ENCODE measurements at places on chromosomes 2 and 18. TPM values are rescaled to one million over a fixed set of nuclear protein-coding genes. Genes with fewer than 3 reads are reported as not detected.

SIX3 gene
- not detected for total RNA-seq

DNA sequence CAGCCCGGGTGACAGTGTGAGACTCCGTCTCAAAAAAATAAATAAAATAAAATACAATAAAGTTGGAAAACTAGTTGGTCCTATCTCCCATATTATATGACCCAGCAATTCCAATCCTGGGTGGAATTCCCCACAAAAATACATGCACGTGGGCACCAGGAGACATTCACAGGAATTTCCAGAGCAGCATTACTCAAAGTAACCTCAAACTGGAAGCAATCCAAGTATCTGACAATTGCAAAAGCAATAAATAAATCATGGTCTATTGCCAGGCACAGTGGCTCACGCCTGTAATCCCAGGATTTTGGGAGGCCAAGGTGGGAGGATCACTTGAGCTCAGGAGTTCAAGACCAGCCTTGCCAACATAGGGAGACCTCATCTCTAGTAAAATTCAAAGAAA, 101.2 kb upstream of the MAP4K4 start:
- DNase-seq, result no peak

GRCh38 chr2:187617905-187618304, 63.7 kb upstream of the TFPI start:
- no peak for DNase-seq

DNA sequence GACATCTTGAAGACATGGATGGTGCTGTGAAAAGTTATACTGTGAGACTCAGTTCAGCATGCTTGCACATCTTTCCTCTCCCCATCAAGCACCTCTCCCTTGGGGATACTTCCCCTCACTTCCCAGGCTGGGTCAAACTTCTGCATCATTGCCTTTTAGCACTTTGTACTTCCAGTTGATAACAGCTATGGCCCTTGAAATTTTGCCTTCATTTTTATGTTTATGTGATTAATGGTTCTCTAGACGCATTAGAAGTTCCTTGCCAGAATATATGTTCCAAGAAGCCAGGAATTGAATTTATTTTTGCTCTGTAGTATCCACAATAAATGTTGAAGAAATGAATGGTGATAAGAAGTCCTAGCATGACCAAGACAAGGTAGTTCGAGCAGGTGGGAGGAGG, 120.9 kb upstream of the ST6GAL2 start:
- DNase-seq, result no peak

DNA sequence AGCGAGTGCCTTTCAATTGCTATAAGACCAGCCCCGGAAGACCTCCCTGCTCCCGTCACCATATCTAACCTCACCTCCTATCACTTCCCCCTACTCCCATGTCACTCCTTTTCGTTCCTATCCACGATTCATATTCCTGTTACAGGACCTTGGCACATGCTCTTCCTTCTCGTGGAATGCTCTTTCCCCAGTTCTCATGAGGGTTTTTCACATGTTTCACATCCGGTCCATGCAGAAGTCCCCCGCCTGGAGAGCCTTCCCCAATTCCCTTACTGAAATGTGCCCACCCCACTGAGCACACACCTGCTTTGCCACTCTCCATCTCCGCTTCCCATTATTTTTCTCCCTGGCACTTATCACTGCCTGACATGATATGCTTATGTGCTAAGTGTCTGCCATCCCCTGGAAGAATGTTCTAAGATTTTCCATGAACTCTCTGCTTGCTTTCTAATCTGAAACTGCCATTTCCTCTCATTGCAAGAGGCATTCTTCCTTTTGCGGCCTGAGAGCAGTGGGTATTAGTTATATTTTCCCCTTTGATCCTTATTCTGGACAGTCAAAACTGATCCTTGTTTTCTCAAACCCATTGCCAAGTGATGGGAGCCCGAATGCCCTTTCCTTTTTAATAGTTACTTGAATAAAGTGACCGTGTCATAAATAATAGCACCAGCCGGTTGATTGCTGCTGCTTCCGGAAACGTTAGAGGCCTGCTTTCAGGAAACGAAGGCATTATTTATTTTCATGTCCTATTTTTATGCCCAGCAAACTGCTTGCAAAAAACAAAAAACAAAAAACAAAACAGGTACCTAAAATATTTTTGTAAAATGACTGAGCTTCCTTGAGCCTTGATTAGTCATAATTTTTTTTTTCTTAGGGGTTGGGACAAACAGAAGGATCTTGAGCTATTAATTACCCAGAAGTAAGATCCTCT, 127.9 kb downstream of the ZNF532 start:
- DNase-seq, result no peak

GRCh38 chr2:14816069-14817060, 183.8 kb downstream of the LRATD1 start:
- no peak for DNase-seq

GRCh38 chr2:34729845-34730244, 1130.7 kb upstream of the FAM98A start:
- no peak for DNase-seq

POU3F3 gene
- total RNA-seq, result not detected

GRCh38 chr2:11923935-11924334, 177.5 kb downstream of the LPIN1 start:
- no peak for DNase-seq
